ENCODE measurements at places on chromosomes 11 and 22. TPM values are rescaled to one million over a fixed set of nuclear protein-coding genes. Genes with fewer than 3 reads are reported as not detected.

DNA sequence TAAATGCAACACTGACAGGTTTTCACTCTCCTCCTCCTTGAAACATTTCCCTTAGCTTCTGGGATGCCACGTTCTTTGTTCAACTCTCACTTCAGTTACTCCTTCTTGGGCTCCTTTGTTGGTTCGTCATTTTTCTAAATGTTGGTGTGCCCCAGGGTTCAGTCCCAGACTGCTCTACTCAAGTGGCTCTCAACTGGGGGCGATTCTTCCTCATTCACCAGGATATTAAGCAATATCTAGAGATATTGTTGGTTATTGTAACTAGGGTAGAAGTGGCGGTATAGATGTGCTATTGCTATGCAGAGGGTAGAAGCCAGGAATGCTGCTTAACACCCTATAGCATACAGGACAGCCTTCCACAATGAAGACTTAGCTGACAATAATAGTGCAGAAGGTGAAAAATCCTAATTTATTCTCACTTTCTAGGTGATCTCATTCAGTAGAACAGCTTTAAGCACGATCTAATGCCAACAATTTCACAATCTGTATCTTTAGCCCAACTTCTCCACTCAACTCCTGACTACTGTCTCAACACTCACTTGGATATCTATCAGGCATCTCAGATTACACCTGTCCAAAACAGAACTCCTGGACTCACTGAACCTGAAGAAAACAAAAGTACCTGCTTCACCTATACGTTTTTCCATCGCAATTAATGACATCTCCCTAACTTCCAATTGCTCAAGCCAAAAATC, 4.6 kb downstream of the NUP160 start:
- no peak for DNase-seq

GRCh38 chr11:83326326-83326725, 40.2 kb upstream of the CCDC90B start:
- DNase-seq: no peak

- no peak for DNase-seq
Observed at GRCh38 chr22:44658311-44658953, 43.6 kb upstream of the PRR5 start.

DNA sequence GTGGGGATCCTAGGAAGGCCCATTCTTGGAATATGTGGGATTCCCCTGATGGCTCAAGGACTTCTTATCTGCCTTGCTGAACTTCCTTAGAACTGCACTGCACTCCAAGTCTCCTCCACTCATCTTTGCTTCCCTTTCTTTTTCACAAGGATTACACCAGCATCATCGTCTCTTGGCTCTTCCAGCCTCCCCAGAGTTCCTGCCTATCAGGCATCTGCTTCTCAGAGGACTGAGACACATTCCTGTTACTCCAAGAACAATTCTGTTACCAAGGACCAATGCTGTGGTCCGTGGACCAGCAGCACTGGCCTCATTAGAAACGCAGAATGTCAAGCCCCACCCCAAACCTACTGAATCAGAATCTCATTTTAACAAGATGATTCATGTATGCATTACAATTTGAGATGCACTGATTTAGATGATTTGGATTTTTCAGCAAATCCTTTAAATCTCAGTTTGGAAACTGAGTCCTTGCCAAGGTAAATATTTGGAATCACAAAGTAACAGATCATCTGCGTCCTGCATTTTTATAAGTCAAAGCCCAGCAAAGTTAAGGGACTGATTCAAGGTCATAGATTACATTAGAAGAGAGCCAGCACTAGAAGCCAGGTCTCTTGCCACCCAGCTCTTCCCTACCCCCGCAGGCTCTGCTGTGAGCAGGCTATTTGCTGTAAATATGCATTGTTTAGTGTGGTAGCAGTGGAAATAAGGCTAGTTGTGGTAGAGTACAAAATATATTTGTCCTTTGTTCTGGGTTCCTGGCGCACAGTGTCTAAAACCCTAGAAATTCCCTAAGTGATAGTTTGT, 110.9 kb downstream of the SWAP70 start:
- no peak for DNase-seq

Gene MUC5B
- not detected for total RNA-seq

Gene ARRB1
- total RNA-seq: 42.3 TPM

All from breast epithelium (tissue), 4 donors.